ENCODE measurements at places on chromosomes 6 and 20.

GRCh38 chr6:97086781-97087180 lies 162.3 kb downstream of the KLHL32 start:
- DNase-seq = no peak

DNA sequence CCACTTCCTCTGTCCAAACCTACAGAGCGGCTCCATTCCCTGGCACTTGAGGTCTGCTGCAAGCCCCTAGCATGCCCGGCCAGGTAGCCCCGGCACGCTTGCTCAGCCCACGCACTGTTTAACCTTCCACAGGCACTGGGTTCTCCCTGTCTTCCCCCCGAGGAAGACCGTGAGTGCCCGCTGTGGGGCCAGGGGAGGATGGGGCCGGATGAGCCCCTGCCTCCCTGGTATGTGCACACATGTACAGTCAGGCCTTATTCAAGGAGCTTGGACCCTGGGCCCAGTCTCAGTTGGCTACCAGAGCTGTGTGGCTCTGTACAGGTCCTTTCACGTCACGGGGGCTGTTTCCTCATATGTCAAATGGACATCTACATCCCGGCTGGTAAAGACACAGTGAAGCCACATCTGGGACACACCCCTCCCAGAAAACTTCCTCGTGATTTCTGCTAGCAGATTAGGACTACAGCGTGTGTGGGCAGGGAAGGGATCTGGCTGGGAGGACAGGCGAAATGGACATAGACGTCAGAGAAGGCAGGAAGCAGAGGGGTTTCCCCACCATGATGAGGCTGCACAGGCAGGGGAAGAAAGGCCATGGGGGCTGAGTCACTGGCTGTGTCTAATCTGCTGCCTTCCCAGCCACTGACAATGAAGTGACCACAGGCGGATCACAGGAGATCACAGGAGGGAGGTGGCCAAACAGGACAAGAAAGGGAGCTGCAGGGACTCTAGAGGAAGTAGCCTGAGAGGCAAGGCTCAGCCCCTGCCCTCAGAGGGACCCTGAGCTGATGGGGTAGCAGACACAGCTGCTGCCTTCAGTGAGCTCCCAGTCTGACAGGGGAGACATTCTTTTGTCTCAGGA lies 62.9 kb downstream of the MRPL14 start:
- no peak for DNase-seq

DNA sequence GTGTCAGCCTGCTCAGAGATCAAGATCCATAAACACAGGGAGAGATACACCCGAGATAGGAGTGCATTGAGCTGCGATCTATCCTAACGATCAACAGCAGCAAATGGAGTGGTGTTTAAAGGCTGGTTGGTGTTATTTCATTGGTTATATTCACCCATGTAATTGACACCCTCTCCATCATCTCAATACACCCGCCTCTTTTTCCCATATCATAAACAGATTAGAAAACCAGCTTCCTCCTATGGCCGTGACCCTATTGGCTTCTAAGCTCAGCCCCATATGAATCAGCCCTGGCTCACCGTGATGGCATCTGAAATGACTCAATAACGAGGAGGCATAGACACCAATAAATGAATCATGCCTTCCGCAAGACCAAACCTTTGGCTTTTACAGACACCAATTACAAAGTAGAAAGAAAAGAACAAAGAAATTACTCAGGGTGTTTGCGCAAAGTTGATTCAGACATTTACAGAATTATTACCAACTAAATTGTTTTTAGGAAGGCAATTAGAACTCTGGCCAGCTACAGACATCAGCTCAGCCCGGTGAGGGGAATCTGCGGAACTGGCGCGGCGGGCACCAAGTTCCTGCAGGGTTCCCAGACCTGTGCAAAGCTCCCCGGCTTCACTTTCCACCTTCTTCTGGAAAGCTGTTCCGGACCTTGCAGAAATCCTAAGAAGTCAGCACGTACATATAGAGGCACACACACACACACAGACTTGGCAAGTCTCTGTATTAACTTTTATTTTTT lies 11.5 kb downstream of the PMEPA1 start:
- DNase-seq = peak; percentile 63

GRCh38 chr6:111666847-111667246 lies 61.2 kb upstream of the TRAF3IP2 start:
- no peak for DNase-seq

DNA sequence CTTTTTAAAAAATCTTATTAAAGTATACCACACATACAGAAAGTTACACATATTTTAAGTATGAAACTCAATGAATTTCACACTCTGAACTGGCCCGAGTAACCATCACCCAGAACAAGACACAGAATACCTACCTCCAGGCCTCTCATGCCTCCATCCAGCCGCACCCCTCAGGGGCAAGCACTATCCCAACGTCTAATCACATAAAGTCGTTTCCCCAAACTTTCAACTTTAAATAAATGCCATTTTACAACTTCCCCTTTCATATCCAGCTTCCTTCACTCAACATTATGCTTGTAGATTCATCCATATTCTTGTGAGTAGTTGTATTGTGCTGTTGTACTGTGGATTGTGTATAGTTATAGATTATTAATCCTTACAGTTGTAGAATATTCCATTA lies 539.1 kb downstream of the CD83 start:
- DNase-seq = no peak

DNA sequence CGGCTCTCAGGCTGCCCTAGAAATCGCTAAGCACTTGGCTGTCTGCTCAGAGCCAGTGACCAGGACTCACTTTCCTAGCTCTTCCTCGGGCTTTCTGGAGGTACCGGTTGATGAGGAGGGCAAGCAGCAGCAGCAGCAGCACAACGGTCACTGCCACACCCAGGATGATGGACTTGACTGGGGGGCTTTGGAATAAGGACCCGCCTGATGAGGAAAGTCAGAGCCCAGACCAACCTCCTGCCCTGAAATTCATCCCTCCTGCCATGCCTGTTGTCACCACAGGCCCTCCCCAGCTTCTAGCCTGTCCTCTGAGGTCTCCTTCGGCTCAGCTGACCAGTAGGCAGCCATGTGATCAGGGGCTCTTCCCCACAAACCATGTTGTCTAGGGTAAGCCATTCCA lies 16.2 kb downstream of the TREML2 start:
- no peak for DNase-seq

DNA sequence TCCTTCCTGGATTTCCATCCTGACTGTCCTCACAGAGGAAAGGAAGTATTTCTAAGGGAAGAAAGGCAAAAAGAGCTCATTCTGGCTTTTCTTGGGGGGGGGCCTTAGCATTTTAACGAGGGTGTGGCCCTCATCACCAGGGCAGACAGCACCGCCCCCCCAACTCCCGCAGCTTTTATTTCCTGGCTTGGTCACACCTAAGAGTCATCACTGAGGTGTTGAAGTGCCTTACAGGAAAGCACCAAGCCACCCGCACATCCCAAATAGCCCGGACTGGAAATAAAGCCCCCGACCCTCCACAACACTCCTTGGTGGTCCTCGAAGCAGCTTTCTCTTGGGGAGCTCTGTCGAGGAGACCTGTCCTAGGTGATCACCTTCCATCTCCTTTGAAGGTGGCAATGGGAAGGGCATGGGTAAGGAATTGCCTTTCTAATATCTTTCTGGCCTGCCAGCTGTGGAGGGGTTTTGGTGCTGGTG lies 1.3 kb downstream of the PTK7 start:
- DNase-seq = no peak

GRCh38 chr20:12928755-12929401 lies 79.9 kb upstream of the SPTLC3 start:
- DNase-seq = no peak

- DNase-seq = no peak
Measured at GRCh38 chr6:144809120-144809519, 524.0 kb downstream of the UTRN start.

All from stimulated activated CD4-positive, alpha-beta T cell treated with anti-CD3 and anti-CD28 coated beads, Interleukin-4, amount 100 ng/mL, for 1 hour (primary cell).